ENCODE measurements at places on chromosomes 13 and 19.
A peak's percentile ranks its signal among the peaks of the same experiment; 100 is the strongest.

DNA sequence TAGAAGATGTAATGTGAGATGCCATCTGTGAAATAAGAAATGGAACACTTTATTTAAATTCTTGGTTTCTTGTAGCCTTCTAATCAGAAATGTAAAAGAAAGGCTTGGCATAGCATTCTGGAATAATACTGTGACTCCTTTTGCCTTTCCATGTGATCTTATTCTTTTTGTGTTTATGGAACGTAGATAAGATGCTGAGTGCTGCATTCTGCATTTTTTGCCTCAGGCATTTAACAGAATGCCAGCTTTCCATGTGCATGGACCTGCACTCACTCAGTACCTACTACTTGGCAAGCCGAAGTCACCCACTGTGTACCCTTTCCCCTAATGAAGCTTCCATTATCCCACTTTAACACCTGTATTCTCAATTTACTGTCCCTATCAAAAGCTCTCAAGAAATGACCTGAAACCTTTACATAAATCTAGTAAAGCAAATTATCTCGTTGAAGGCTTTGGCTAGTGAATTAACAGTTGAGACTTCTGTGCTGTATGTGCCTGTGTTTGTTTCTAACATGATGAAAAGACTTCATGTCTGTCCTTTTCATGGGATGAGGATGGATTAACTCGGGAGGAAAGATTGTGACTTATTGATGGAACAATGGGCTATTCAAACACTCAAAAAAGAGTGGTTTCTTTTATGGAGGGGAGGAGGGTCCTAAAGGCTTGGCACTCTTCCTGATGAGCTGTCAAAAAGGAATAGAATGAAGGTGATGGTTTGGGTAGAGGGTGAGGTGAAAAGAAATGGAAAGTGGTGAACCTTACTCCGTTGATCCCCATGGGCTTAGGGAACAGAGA, 44.7 kb upstream of the FRY start:
- DNase-seq: no peak

GRCh38 chr13:20175406-20175794, 14.5 kb upstream of the GJA3 start:
- no peak for DNase-seq

GRCh38 chr13:41596190-41596589, 138.8 kb downstream of the RGCC start:
- DNase-seq: no peak

GRCh38 chr19:1407528-1408299, at the start of gene DAZAP1:
TSS of gene DAZAP1 (plus strand) at chr19:1407586. CDS start at chr19:1407774, 188 bp downstream.
- DNase-seq: peak; percentile 80

- DNase-seq: peak; percentile 99
Measured at GRCh38 chr19:49808711-49809159, 4.4 kb downstream of the FUZ start.

DNA sequence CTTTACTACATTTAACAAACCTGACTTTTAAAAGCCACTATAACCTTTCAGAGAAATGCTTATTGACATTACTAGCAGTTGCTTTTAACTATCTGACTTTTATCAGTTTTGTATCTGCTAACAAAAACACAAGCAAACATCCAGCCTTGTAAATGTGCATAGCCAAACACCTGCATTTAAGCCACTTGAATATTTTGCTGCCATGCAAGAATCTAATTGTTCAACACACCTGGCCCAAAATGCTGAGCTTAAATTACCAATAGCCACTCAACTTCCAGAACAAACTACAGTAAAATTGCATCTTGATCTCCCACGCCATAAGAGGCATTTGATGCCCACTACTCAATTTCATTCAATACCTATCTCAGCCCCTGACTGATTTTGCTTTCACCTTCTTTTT, 9.3 kb downstream of the ZIC5 start:
- no peak for DNase-seq

DNA sequence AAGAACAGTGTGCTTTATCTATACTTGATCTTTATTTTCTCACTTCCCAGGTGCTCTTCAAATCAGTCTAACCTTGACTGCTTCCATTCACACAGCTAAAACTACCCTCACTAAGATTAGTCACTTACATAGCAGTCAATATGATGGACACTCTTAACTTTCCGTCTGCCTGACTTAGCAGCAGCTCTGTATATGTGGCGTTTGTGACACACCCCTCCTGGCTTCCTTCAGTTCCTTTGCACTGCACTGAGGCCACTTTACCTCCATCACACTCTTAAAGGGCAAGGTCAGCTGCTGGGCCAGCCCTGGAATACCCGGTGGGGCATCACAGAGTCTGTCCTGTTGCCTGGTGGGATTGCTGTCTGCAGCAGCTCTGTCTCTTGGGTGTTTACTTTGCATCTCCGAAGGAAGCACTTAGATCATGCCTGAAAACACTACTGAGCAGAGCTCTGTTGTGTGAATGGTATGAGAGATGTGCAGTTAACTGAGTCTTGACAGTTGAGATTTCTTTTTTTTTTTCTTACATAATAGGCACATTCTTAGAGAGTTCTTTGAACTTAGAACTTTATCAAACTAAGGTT, 35.6 kb upstream of the IL17D start:
- DNase-seq: no peak

GRCh38 chr19:1247748-1248138, 640 bp upstream of the MIDN start:
- DNase-seq: no peak

DNA sequence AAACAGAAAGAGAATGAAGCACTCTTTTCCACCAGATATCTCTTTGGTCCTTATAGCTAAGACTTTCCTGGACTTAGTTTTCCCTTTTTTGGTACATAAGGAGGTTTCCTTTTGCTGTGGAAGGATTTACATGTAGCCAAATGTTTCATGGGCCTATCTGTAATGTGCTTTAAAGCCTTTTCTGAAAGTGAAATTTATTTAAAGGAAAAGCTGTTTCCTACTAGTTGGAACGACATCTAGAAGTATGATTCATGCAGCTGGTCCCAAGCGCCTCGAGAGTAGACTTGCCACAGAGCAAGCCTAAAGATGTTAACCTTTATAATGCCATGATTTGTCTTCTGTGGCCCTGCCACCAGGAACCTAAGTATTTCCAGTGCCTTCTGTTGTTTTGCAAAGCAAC, 390.3 kb downstream of the DLEU7 start:
- DNase-seq: no peak

- DNase-seq: peak; percentile 76
Measured at GRCh38 chr19:7928741-7929701, 3.1 kb upstream of the CTXN1 start.

DNA sequence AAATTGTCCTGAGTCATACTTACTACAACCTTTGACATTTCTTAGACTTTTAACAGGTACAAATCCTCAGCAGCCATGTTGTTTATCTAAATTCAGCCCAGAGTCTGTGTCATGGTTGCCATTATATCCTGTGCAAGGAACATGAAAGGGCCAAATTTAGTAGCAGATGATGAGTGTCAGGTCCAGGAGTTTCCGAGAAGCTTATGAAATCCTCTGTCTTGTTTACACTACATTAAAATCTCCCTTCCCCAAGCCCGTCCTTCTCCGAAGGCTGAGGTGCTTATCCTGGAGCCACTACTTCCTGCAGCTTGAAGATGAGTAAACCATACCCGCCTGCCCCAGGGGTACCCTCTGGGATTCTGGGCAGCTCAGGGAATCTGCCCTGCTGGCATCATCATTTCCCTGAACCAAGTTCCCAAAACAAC, 102.6 kb upstream of the SERP2 start:
- DNase-seq: no peak

- no peak for DNase-seq
Measured at GRCh38 chr13:107993239-107993949, 221.9 kb downstream of the LIG4 start.

DNA sequence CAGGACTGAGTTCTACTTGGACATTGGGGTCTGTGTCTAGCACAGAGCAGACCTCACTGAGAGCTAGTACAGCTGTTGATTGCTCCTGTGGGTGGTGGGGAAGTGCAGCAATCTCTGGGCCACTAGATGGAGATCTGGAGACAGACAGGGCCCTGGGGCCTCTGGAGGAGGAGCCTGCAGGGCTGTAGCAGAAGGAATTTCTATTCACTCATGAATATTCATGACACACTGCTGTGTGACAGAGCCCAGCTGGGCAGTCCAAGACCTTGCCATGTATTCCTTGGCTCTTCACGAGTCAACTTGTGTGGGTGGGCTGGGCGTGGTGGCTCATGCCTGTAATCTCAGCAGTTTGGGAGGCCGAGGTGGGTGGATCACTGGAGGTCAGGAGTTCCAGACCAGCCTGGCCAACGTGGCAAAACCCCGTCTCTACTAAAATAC, 37.5 kb downstream of the SUGP2 start:
- no peak for DNase-seq

DNA sequence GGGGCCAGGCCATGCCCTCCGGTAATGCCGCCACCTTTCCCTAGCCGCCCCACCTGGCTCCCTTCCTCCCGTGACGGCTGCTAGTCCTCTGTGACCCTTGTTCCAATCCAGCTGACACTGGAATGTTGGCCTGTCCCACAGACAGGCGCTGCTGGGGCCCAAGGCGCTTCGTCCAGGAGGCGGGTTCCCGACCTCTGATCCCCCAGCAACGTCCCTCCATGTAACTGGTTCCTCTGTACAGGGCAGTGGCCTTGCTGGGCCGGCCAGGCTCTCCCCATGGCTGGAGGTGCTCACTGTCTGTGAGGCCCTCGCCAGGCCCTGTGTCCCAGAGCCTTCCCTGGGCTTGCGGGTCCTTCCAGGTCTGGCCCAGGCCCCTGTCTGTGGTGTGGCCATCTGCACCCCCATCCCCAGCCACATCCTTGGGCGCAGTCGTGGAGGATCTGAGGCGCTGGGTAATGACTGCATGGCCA, 6.8 kb upstream of the GRIN3B start:
- DNase-seq: no peak

DNA sequence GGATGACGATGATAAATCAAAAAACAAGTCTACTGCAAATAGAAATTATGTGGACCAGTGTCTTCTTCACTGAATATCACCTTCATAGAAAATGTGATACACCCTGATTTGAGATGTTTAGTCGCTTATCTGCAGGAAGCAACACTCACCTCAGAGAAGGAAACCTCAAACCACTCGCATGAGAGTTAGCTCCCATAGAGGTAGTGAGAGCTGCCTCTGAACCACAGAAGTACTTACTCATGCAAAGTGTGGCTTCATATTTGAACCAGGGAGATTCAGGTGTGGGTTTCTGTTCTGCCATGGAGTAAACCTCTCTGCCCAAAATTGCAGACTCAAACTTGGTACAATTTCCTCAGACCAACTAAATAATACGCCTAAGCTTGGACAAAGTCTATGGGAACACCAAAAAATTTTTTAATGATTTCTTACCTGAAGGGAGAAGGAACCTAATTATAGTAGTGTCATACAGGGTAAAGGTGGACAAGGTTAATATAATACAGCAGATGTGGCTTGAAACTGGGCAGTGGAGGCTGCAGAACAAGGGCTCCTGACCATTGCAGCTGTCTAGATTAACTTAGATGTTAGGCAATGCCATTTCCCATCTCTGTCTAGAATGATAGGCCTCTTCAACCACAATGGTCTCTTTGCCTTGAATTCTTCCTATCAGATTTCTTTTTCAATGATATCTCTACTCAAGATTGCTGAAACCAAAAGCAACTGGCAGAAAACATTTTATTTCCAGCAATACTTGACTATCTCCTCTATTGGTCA, 29.6 kb upstream of the RCBTB2 start:
- DNase-seq: no peak

- no peak for DNase-seq
Measured at GRCh38 chr19:10551698-10552301, 8.1 kb downstream of the ATG4D start.

- DNase-seq: no peak
Measured at GRCh38 chr13:59476366-59476765, 687.4 kb downstream of the DIAPH3 start.

DNA sequence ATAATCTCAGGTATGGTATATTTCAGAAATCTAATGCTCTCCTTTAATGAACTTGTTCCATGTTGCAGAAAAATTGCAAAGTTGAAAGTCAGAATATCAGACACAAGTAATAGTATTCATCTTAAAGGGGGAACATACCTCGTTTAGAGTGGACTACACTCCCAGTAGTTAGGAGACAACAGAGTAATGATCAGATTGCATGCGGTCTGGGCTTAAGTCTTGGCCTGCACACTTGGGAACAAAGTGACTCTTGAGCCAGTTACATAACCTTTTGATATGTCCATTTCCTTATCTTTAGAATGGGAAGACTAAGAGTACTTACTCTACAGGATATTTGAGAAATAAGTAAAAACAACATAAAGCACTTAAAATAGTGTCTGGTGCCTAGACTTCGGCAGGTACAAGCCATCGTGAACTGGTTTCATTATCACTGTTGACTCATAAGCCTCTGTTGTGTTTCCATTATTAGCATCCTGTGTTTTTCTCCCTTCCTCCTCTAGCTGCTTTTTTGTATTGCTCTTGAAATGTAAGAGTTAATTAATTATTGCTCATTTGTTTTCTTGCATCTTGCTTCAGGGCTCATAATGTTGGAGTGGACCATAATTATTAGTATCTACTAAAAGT, 53.0 kb downstream of the DPY19L3 start:
- DNase-seq: no peak
